ENCODE measurements at places on chromosomes 7 and 10.

GRCh38 chr10:102306710-102307109 lies 61.4 kb downstream of the GBF1 start:
- no peak for DNase-seq

DNA sequence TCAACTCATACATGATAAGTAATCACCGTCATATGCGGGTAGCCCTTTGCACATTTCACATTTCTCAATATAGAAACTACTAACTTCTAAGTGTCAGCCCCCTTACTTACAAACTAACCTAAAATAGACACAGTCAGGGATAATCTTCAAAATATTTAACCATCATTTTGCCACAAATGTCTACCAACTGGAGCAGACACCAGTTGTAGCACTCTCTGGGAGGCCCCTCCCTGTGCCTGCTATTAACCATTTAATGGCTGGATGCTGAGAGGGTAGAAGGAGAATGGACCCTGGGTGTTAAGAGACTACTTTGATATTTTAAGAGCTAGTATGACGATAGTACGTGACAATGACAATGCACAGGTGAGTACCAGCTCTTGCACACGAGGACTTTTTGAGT lies 116.4 kb downstream of the SORBS1 start:
- no peak for DNase-seq

- no peak for DNase-seq
These were observed 43.4 kb upstream of the PDLIM1 start for GRCh38 chr10:95333997-95334804.

GRCh38 chr7:127189074-127189473 lies 63.7 kb downstream of the GRM8 start:
- no peak for DNase-seq

- no peak for DNase-seq
These were observed 29.0 kb upstream of the BMS1 start for GRCh38 chr10:42753507-42754154.

GRCh38 chr7:33667196-33667595 lies 238.1 kb upstream of the BMPER start:
- no peak for DNase-seq

GRCh38 chr10:71112138-71112785 lies 100.1 kb upstream of the UNC5B start:
- no peak for DNase-seq

GRCh38 chr10:14163377-14164086 lies 167.2 kb downstream of the FRMD4A start:
- no peak for DNase-seq

GRCh38 chr10:124287071-124287685 lies 131.5 kb downstream of the OAT start:
- DNase-seq, result no peak
